ENCODE measurements at places on chromosomes 5 and 9.

GRCh38 chr5:6449465-6450158 lies 953 bp downstream of the UBE2QL1 start:
- no peak for DNase-seq

DNA sequence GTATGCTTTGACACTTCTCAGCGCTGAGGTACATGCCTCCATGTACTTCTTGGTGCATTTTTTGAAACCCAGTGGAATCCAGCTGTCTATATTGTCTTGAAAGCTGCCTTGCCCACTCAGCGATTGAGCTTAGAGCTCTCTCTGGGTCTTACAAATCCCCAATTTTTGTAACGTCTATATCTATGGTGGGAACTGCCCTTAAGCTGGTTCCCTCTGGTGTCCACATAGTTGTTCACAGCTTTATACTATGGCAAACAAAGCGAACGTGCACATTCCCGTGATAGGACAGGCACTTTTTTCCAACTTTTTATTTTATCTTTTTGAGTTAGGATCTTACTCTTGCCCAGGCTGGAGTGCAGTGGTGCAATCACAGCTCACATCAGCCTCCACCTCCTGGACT lies 20.9 kb downstream of the CDHR2 start:
- DNase-seq = no peak

DNA sequence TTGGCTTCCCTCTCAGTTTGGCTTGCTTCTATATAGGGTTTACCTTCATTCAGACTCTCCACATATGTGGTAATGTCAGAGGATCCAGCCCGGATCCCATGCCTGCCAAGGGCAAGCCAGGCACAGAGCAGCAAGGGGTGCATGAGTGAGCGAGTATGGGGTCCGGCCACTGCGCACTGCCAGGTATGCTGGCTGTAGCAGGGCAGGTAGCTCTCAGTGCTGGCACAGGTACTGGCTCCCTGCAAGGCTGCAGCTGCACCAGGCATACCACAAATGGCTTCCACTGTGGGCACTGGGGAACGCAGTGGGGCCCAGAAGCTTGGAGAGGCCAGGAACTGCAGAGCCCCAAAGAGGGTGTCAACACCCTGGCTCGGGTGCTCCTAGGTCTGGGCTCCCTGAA lies 86.2 kb downstream of the GIN1 start:
- DNase-seq = no peak

GRCh38 chr9:81305561-81306182 lies 383.7 kb downstream of the TLE1 start:
- no peak for DNase-seq

DNA sequence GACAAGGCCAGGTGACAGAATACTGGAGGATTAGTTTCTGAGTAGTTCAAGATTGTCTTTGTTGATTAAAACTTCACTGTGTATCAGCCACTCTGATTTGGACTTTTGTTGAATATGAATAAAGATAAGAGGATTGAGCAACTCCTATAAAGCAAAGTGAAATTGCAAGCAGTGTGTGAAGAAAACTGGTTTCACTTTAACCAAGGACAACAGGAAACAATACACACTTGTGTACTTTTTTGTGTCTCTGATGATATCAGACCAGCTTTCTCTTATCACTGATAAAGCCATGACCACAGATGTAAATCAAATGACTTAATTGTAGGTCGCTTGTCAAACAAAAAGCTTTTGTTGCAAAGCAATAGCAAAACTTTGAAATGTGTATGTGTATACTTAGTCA lies 268.6 kb downstream of the FER start:
- DNase-seq = peak; percentile 85

- DNase-seq = no peak
Observed at GRCh38 chr5:55601628-55602027, 66.9 kb upstream of the PLPP1 start.

GRCh38 chr5:9617739-9618504 lies 12.2 kb downstream of the TAS2R1 start:
- DNase-seq = no peak

DNA sequence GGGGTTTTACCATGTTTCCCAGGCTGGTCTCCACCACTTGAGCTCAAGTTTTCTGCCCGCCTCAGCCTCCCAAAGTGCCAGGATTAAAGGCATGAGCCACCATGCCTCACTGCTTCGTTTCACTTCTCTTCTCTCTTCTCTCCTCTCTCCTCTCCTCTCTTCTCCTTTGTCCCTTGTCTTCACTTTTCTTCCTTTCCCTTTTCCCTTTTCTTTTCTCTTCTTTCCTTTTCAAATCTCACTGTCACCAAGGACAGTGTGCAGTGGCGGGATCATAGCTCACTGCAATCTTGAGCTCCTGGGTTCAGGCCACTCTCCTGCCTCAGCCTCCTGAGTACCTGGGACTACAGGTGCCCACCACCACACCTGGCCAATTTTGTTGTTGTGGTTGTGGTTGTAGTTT lies 49.5 kb downstream of the SLF1 start:
- DNase-seq = no peak

- DNase-seq = no peak
Observed at GRCh38 chr9:132356324-132356924, 1.6 kb upstream of the SETX start.

DNA sequence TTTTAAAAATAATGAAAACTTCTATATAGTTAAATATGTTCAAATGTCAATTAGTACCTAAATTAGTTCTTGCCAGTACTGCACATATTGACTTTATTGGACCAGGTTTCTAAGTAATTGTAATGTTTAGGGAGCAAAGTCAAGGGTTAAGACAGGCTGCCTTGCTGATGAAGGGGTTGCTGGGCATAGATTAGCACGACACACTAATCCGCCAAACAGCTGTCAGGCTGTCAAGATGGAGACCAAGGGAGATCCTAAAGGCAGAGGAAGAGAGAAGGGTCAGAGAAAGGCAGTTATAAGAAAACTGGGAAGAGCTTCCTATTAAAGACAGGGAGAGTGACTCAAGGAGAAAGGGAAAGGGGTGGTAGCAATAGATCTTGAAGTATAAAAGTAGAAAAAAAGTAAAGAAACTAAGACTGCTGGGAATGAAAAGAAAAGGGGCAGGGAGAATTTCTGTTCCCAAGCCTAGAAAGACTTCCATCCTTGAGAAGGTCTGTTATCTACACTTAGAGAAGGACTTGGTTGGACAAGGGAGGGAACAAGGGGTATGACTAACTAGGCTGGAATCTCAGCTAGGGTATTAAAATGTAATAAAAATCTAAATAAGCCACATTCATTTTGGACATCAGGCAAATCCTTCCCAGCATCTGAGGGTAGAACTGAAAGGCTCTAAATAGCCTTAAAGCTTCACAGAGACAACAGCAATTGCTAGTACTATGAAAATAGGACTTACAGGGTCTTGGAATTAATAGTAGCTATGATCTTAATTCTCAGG lies 188.7 kb downstream of the FBXL17 start:
- peak; percentile 85 for DNase-seq

- DNase-seq = no peak
Observed at GRCh38 chr5:176440927-176441706, 7.1 kb upstream of the FAF2 start.

GRCh38 chr9:124122321-124122720 lies 110.8 kb downstream of the LHX2 start:
- no peak for DNase-seq

DNA sequence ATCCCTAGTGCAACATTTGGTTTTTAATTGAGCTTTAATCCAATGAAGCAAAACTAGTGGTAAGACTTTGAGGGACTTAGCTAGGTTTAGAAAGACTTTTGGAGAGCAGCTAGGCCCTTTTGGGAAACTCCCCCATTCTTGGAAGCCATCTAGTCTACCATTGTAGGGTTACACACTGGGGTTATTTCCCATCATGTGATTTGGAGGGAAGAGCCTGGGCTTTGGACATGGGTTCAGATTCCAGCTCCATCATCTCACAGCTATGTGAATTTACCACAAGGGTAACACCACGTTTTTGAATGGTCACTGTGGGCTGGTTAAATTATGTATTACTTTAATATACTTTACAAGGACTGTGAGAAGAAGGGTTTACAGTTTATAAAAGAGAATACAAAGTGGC lies 18.3 kb upstream of the TNFSF15 start:
- DNase-seq = peak; percentile 34

DNA sequence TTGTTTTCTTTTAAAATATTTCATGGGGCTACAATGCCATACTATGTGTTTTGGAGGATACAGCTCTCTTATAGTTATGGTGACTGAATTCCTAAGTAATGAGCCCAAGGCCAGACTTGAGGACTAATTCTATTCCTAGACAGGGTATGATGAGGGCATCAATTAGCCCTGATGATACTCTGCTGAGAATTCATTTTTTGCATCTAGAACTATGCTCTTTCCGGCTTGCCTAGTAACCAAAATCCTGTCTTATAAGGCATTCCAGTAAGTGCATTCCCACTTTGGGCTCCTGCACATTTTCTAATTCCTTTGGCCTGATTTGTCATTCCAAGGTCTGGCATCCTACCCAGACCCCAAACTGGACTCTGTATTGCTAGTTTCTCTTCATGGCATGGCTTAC lies 62.4 kb downstream of the MAT2B start:
- DNase-seq = no peak

GRCh38 chr9:4220346-4220745 lies 79.5 kb downstream of the GLIS3 start:
- peak; percentile 49 for DNase-seq

DNA sequence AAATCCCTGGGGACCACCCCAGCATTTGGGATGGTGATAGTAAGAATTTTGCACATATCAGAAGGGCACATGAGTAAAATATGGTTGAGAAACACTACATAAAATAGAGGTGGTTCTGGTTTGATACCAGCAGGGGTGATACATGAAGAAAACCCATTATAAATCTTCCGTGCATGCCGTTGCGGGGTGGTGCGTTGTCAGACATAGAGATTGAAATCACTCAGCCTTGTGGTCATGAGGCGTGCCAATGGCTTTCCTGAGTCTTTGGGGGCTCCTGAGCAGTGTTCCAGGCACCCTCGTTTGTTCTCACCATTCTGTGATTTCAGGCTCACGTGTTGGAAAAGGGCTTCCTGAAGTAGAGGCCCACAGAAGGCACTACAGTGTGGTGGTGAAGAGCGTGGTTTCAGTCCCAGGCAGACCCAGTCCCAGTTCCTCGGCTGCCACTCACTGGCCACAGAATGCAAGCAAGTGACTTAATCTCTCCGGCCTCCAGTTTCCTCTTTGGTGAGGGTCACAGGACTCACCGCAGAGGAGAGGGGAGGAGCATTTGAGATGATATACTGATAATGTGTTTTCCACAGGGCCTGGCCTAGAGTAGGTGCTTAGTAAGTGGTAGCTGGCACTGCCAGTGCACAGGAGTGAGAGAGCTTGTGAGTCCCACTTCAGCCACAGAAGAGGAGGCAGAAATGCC lies 20.5 kb upstream of the GLRX start:
- peak; percentile 95 for DNase-seq

GRCh38 chr9:32524892-32525708 lies 896 bp downstream of the RIGI start:
- peak; percentile 50 for DNase-seq

GRCh38 chr9:133003671-133004090 lies 25.2 kb downstream of the GFI1B start:
- no peak for DNase-seq

GRCh38 chr9:112170235-112170634 lies 4.9 kb downstream of the SUSD1 start:
- DNase-seq = peak; percentile 21

DNA sequence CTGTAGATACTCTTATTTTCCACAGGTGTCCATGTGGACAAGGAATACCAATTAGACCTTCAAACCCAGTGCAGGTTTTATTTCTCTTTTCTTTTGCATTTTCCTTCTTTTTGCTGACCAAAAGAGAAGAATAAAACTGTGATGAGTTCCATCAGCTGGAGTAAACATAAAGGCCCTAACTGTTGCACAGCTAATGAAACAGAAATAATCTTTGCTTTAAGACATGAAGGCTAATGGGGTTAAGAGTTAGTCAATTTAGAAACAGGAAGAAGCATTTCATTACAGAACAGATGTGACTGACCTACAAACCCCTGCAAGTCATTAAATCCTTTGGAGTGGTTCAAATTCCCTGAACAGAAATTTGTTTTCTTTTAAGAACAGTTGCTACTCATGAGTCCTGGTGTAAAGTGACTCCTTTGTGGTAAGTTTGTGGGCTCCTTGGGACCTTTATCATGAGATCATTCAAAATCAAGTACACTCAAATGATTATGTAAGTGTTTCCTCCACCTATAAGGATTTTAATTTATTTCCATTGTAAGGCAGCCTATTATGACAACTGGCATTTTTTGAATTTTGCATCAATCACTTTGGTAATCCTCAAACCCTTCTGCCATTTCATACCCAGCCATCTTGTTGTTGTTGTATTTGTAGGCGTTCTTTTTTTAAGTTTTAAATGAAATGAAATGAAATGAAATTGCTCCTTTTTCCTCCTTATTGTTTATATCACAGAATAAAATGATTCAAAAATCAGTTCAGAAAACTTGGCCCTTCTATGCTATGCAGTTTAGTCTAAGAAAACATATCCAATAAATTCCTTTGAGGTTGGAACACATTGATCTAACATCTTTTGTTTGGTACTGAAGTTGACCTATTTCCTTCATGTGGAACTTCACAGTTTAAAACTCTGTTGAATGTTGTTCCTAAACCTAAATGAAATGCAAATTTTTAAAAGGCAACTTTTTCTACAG lies 1.3 kb downstream of the MINAR2 start:
- DNase-seq = no peak

DNA sequence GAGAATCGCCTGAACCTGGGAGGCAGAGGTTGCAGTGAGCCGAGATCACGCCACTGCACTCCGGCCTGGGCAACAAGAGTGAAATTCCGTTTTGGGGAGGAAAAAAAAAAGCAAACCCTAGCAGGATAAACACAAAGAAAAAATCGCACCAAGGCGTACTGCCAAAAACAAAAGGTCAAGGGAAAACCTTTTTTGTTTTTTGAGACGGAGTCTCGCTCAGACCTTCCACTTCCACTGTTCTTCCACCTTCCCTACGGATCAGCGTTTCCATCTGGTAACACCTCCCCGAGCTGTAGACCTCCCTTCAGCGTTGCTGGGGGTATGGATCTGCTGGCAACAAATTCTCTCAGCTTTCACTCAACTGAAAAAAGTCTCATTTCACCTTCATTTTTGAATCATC lies 20.1 kb upstream of the FCN2 start:
- DNase-seq = no peak

DNA sequence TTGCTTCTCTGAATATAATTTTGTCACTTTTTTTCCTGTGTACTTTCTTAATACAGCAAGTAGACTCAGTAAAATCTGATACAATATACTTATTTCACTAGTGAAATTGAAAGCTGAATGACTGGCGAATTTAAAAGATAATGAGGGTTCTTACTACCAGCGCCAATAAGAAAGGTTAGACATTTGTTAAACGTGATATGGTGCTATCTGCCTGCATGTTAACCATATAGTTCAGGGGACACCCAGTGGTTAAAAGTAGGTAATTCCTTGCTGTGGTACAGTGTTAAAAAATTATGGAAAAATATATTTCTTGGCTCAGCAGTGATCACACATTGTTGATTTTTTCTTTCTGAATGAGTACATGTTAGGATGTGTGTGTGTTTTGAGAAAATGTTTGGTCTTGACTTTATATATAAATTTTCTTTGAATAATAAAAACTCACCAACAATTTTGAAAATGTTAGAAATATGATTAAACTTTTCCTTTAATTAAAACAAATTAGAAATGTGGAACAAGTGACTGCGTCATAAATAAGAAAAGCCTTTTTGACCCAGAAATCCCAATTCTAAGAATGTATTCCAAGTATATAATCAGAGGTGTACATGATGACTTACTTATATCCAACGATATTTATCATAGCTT lies 25.8 kb downstream of the CAST start:
- peak; percentile 73 for DNase-seq

Measured in amniotic epithelial cell (primary cell).